ENCODE measurements at places on chromosomes 6 and 20.

GRCh38 chr20:51398083-51398482 is 144.4 kb downstream of the NFATC2 start:
- DNase-seq, result no peak

DNA sequence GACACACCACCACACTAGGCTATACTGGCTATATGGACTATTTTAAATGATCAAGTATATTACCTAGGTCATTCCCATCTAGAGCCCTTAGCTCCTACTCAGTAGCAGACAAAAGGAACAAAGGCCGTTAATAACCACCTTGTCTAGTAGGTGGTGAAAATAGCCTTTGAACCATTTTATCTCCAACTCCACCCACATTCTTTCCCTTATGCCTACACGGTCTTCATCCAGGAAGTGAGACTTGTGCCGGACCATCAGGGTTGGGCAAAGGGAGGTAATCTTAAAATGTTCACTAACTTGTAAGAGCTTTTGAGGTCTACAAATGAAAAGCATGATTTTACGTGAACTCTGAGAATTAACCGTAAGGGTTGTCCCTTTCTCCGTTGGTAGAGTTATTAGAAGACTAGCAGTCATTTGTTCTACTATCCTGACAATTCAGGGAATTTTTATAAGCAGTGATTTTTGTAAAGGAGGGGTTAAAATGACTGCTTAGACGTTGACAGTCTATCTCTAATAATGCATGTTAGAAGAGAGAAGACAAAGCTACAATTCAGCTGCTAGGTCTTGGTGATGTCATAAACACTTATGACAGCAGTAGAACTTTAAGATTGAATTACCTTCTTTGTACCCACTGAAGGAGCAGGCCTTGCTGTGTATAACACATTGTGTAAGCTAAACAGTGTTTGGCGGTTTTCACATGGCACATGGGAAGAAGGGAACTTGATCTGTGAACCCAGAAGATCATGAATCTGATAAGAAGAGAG is 371.8 kb upstream of the JAG1 start:
- no peak for DNase-seq

DNA sequence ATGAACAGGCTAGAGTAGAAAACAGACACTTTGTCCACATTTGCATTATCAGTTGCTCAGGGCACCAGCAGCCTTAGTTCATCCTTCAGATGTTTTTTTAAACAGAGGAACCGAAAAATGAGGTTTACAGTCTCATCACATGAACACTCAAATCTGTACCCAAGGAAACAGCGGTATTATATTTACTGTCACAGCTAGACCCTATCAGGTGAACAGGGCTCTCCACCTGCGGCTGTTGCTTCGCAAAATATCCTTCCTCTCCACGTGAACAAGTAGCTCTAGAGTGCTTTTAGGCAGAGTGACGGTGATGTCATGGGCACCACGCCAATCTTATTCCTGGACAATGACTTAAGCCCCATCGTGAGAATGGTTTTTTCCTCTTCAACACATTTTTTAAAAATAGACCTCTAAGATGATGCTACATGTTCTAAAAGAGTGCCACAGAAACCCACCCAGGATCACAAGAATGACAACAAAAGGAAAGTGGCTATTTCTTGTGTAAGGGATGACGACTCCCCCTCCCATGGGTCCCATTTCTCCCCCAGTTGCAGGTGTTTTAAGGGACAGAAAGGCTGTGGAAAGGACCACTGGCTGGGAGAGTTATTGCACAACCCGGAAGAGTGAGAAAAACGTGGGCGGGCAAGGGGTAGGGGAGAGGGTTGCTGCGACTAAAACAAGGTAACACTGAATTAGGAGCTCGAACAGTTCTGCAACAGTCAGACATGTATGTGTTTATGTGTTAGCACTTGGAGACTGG is 77.7 kb downstream of the EFHC1 start:
- DNase-seq, result no peak

GRCh38 chr6:24478903-24479302 is 10.5 kb downstream of the GPLD1 start:
- DNase-seq, result no peak

GRCh38 chr20:43751167-43752050 is 24.6 kb upstream of the GTSF1L start:
- peak; percentile 66 for DNase-seq

GRCh38 chr20:33443006-33443511 is 504 bp downstream of the SNTA1 start:
- DNase-seq, result no peak

DNA sequence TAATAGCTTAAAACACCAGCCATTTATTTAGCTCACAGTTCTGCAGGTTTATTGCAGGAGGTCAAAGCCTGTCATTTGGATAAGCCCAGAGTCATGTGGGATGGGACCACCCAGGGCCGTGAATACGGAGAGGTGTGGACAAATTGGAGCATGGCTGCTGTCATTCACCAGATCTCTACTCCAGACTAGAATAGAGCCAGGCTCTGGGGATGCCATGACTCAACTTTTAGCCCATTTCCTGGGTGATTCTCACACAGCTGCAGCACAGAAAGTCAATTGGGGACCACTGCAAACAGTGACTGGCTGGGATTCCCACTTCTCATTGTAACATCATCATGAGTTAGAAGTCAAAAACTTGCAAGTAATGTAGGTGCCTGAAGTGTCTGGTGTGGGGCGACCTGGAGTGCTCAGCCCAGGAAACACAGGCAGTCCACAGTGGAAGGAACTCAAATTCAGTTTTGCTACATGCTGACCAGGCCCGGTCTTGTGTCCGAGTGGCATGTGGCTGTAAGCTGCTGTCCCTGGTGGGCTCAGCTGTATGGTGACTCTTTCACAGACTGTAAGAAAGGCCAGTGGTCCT is 174.3 kb downstream of the SCP2D1 start:
- DNase-seq, result no peak

DNA sequence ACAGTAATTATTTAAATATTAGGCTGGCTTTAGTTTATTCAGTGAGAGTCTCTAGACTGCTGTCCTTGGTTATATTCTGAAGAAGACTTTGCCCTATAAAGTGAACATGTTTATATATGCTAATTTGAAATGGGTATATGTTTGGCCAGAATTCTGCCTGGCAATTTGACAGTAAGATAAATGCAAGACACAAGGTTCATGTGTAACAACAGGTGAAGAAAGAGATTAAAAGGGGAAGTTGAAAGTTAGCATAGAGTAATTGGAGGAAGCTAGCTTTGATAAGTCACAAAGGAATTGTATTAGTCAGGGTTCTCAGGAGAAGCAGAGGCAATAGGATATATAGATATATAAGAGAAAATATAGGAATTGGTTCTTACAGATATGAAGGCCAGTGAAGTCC is 191.4 kb downstream of the CENPW start:
- no peak for DNase-seq

- no peak for DNase-seq
These were observed 162.6 kb upstream of the SCGN start for GRCh38 chr6:25489399-25489798.

DNA sequence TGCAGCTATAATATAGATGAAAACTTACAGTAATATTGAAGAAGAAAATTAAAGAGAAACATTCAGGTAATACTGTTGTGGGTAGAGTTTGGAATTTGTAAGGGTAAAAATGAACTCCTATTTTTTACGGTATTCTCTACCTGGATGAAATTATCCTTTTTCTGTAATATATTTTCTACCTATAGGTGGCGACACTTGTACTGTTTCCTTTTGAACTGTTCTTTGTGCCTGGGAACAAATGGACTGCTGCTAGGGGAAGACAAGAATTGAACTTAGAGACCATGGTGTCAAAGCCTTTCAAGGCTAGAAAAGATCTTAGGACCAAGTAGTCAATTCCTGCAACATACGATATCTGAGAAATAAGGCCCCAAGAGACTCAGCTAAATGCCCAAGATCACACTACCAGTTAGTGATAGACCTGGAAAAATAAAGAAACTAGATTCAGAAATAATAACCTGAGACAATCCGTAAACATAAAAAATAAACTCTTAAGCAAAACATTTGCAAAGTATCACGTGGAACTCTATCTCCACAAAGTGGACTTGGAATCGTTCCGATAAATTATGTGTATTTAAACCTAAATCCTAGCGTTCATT is 383.8 kb downstream of the TFAP2A start:
- DNase-seq, result no peak

GRCh38 chr20:54174457-54175175 is 830 bp upstream of the CYP24A1 start:
- no peak for DNase-seq

- DNase-seq, result no peak
These were observed 88.9 kb downstream of the SLC16A10 start for GRCh38 chr6:111176038-111176759.

DNA sequence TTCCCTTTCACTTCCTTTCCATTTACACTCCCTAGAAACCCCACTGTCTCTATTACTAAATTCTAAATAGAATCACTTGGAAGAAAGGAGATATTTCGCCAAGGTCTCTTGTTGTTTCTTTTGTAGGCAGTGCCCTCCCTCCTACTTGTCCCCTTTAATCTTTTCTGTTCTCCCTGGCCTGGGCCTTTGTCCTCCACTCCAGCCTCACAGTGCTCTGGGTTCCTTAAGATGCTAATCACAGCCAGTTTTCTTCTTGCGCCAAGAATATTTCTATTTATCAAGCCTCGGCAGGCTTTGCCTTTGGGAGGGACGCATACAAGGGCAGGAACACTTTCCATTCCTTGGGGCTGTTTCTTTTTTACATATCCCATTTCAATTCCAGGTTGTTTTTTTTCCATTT is 520.6 kb upstream of the CHD6 start:
- DNase-seq, result no peak

- DNase-seq, result no peak
These were observed 161.1 kb downstream of the ERMARD start for GRCh38 chr6:169912266-169913095.

GRCh38 chr6:13423252-13423651 is 64.1 kb downstream of the GFOD1 start:
- DNase-seq, result no peak

- no peak for DNase-seq
These were observed 103.4 kb upstream of the BTBD3 start for GRCh38 chr20:11814267-11814666.

DNA sequence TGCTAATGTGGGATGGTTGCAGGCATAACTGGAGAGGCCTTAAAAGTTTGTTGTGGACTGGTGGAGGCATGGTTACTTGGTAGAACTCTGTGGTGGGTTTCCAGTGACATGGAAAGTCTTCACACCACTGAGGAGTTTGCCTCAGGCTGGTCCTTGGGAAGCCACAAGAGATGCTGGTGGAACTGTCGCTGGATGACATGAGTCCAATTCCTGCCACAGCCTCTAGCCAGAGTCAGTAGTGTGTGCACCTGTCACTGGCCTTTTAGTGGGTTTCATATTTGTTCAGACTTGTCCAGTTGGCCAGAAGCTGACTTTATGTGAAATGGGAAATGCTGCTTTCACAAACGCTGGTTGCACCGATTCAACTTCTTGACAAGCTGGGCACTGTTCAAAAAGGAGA is 13.7 kb upstream of the SRSF12 start:
- no peak for DNase-seq

GRCh38 chr20:61310954-61311353 is 58.9 kb downstream of the CDH4 start:
- DNase-seq, result no peak

DNA sequence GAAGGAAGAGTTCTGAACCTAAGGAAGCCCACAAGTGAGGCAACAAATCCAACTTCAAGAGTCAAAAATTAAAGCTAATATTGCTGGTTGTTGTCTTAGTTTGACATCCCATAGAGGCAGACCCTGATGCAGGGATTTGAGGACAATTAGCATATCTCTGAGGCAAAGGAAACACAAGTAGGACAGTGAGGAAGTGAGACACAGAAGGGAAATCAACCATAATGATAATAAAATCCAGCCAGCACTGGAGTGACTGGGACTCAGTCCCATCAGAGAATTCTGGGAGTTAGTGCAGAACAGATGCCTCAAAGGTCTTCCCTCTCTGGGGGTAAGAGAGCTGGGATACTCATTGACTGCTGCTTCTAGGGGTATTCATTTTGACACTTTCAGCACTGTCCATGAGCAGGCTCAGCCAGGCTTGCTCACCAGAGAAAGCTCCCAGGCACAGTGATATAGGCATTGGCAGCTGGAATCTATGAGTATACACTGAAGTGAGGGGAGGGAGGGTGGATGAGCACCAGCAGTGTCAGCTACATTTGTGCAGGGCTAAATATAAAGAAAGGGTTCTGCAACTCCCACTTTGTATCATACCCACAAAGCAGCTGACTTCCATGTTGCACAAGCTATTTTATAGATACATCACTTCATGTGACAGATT is 43.4 kb upstream of the SPTLC3 start:
- DNase-seq, result no peak

DNA sequence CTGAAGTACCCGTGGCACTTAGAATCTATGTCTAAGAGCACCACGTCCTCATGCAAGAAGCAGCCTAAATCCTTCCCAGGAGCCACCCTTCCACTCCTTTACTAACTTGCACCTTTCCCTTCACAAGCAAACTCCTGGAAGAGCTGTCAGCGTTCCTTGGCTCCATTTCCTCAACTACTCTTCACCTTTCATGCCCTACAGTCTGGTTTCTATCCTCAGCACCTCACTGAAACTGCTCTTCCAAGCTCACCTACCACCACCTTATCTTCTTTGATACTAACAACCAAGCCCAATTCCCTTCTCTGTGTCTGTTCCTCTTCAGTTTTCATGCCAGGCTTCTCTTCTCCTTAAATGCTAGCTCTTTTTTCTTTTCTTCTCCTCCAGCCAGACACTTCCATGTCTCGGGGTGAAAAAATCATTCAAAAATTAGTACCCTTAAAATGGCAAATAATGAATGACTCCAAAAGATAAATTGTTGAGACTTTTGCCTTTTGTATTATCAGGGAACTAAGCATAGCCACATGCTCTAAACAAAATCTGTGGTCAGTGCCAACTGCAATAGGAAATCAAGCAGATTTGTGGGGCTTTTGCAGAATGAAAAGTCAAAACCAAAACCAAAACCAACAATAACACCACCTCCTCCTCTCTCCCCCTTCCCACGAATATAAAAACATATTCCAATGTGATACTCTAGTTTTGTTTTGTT is 149.6 kb upstream of the KCNK16 start:
- no peak for DNase-seq

DNA sequence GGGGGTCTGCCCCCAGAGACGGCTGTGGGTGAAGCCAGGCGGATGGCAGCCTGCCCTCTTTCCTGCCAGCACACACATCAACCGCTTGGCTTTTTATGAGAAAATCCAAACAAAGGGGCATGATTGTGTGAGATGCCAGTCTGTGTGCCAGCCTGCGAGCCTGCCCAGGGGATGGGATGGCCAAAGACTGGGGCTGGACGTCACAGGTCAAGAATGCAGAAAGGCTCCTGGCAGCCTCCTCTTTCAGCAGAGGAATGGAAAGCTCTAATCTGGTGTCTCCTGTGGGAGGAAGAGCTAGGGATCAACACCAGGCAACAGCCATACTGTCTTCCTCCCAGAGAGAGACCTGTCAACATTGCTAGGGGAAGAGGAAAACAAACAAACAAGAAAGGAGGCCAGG is 15.8 kb downstream of the TUBB2B start:
- DNase-seq, result no peak

Measured in AG09319 (cell line).